ENCODE measurements at places on chromosomes 2 and 18.

GRCh38 chr2:233572468-233572867 lies 5.9 kb upstream of the USP40 start:
- no peak for DNase-seq

GRCh38 chr2:226956659-226957058 lies 120.8 kb downstream of the RHBDD1 start:
- no peak for DNase-seq

DNA sequence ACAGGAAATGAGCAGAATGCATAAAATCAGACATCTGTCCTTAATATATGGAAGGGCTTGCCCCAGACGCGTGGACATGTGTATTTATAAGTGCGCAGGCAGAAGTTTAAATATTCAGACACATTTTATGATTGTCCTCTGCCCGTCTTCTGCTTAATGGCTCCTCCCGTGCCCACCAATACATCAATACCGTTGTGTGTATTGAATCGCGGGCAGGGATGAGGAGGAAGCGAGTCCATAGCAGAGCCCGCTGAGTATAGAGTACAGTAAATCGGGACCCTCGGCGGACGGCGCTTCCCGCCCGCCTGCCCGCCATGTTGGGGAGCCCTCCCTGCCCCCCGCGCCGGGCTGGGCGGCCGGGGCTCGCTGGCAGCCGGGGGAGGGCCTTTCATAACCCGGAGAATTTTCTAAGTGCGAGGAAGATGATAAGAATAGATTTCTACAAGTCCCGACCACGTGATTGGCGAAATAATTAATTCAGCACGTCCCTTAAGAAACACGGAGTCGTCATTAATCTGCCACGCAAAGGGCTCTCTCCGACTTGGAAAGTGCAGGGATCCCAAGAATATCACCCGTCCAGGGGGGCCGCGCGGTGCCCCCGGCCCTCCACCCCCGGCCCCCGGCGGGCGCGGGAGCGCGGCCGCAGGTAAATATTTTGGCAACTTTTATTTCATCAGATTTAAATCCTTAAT lies at the start of gene HOXD3:
HOXD3 (plus strand) TSS at position 501 of the 692 bp plus-strand sequence. CDS start 11,808 bp downstream, outside the sequence.
- no peak for DNase-seq

DNA sequence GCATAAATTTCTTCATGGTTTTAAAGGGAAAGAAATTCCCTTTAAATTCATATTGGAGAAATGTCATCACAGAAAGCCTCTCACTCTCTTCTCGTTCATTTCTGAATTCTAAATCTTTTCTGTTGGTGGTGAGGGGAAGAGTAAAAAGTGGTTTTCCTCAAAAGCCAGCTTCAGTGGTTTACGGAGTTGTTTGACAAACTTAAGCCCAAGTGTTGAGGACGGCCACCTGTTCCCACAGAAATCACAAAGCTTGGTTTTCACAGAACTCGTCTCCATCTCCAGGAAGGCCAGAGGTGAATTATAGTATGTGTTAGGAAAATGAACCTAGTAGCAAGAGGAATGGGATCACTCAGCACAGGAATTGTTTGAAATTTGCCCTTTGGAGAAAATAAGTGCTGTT lies 316.2 kb downstream of the PDE11A start:
- no peak for DNase-seq

GRCh38 chr2:239882331-239882732 lies 142.8 kb downstream of the NDUFA10 start:
- peak; percentile 8 for DNase-seq

DNA sequence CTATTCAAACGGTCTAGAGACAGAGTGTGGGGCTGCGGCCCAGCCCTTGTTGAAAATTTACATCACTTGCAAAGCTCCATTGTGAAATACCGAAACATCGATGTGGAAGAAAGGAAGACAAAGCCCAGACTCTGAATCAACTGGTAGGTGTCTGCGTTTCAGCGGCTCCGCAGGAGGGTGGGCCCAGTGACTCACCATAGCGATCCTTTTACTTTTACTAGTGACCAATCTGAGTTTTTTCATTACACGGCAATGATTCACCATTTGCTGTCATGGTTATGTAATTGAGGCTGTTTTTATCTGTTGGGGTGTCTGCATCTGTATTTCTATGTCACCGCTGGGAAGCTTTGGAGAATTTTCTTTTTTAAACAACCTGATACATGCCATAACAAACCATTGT lies 66.6 kb upstream of the ODC1 start:
- no peak for DNase-seq

GRCh38 chr2:105617631-105618350 lies 126.9 kb upstream of the NCK2 start:
- DNase-seq = peak; percentile 42

- no peak for DNase-seq
Measured at GRCh38 chr2:10016001-10016801, 27.1 kb upstream of the KLF11 start.

DNA sequence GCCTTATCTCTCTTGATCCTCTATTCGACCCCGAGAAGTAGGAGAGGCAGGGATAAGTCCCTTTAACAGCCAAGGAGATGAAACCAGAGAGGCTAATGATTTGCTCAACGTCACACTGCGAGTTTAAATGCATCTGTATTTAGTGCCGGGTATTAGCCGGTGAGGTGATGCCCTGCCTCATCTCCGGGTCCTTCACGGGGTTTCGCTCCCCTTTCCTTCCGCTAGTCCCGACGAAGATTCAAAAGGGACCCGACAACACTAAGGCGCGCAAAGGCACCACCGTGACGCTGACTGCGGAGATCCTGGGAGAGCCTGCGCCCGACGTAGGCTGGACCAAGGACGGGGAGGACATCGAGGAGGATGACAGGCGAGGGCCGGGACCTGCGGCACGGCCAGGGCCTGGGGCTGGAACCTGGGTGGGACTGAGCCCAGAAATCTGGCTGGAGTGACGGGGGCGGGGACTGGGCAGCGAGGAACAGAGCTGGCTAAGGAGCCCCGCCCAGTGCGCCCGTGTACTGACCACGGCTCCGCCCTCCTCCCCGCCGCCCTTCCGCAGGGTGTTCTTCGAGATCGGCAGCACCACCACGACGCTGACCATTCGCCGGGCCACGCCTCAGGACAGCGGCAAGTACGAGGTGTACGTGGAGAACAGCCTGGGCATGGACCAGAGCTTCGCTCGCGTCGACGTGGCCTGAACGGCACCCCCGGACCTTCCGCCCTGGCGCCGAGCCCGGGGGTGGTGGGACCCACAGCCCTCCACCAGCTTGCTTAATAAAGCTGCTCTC lies 1.0 kb upstream of the GMPPA start:
- DNase-seq = no peak

GRCh38 chr2:42971947-42972736 lies 179.8 kb upstream of the HAAO start:
- no peak for DNase-seq

- no peak for DNase-seq
Measured at GRCh38 chr2:33505966-33506365, 29.5 kb downstream of the RASGRP3 start.

GRCh38 chr2:110755491-110756078 lies 23.2 kb downstream of the ACOXL start:
- no peak for DNase-seq

- no peak for DNase-seq
Measured at GRCh38 chr2:237551071-237551574, 15.3 kb upstream of the PRLH start.

- DNase-seq = no peak
Measured at GRCh38 chr2:230124757-230125431, 56.2 kb upstream of the SLC16A14 start.

GRCh38 chr2:158586491-158586890 lies 129.7 kb downstream of the PKP4 start:
- no peak for DNase-seq

- no peak for DNase-seq
Measured at GRCh38 chr18:58937887-58938267, 73.2 kb downstream of the ZNF532 start.

GRCh38 chr2:151292141-151292540 lies 2.7 kb upstream of the NMI start:
- DNase-seq = no peak

DNA sequence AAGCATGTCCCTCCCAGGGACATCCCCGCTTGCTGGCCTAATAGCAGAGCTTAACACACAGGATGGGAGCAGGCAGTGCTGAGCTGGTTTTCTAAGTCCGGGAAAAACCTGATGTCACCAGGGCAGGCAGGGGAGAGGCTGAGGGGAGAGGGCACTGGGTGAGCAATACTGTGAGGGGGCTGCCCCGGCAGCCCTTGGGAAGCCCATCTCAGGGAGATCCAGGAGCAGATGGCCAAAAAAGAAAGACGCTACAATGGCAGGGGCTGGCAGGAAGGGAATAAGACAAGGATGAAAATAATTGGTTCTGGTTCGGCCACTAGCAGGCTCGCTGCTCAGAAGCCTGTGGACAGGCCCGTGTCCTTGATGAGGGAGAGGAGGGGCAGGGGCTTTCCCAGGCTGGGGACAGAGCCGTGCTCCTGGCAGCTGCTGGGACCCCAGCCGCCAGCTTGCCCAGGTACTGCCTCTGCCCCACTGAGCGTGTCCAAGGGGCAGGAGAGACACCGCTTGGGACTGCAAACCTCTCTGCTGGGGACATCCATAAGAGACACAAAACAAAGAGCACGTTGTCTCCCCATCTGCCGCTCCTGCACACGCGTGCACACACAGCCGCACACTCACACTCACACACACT lies 30.2 kb downstream of the SMAD7 start:
- no peak for DNase-seq

- DNase-seq = no peak
Measured at GRCh38 chr2:51027968-51028367, 4.0 kb downstream of the NRXN1 start.

- DNase-seq = no peak
Measured at GRCh38 chr18:62621546-62621945, 93.8 kb upstream of the PHLPP1 start.

DNA sequence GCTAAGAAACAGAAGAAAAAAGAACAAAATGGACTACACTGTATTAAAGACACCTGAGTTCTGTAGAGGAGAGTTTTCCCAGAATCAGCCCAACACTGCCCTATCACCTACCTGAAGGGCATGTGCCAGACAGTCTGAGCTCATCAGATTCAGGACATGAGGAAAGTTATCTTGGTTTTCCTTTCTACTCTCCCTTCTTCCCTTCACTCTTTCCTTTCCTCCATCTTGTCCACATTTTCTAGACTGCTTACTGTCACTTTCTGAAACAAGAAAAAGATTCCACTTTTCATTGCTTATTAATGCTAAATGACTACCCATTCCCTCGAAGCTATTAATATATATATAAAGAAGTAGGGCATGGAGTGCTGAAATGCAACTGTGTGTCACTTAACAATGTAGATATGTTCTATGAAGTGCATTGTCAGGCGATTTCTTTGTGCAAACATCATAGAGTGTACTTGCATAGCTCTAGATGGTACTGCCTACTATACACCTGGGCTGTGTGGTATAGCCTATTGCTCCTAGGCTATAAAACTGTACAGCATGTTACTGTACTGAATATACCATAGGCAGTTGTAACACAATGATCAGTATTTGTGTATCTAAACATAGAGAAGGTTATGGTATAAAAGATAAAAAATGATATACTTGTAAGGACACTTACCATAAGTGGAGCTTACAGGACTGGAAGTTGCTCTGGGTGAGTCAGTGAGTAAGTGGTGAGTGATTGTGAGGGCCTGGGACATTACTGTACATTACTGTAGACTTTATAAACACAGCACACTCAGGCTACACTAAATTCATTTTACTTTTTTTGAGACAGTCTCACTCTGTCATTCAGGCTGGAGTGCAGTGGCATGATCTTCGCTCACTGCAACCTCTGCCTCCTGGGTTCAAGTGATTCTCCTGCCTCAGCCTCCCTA lies 145.5 kb upstream of the ITGA6 start:
- DNase-seq = no peak

GRCh38 chr2:195600778-195601177 lies 56.2 kb upstream of the SLC39A10 start:
- DNase-seq = no peak

GRCh38 chr2:75030218-75031009 lies 72.0 kb downstream of the POLE4 start:
- no peak for DNase-seq

DNA sequence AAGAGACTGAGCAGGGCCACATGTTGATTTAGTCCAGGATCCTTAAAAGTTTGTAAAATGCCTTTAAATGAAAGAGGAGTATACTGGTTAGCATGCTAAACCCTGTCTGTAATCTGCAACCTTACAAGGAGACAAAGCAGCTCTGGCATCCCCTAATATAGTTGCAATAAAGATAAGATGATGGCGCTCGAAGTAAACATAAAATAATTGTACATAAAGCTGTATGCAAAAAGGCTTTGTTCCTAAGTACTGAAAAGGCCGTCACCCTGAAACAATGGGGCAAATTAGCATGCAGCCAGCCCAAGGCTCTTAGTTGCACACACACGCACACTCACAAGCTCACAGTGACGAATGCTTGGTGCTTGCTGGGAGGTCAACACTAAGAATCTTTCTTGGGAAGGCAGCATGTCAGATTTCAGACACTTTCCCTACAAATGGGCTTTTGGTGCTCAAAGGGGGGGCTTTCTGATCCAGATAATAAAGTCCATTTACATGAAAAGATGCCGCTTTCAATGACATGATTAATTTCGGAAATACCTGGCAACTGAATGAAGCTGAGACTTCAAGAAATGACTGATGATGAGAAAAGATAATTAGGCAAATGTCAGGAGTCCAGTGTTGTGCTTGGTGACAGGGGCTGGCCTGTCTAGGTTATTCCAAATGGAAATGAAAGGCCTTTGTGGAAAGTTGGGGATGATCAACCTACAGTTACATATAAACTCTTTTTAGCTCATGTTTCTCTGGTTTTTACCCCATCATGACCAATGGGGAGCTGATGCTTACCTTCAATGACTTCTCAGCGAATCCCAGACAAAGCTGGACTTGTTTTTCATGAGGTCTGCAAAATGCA lies 370.3 kb downstream of the MEIS1 start:
- no peak for DNase-seq

DNA sequence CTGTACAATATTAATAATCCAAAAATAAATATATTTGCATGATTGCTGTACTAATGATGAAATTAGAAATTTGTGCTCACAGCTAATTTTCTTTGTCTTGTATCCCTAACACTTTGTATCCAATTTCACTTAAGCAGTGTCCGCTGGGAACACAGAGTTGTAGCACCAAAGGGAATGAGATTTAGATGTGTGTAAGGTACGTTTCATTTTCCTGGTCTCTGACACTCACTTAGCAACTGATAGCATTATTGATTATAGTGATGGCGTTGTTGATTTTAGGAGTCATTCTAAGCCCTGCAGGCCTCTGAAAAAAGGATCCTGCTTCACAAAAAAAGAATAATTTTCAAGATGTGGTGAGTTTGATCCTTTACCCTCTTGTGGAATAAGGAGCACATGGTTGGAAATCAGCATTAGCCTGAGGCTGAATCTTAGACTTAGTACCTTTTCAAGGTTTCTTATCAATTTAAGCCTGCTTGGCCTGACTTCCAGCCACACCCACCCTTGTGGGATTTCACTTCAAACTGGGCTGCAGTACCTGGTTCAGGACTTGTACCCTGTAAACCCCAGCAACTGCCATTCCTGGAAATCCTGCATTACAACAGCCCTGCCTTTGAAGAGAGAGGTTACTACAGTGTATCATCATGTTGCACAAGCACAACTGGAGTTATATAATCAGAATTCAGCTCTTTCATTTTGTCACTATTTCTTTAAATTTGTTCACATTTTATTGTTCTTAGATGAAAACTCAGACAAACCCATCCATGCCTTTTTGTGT lies 116.2 kb downstream of the RND3 start:
- DNase-seq = peak; percentile 2

All from NCI-H2107 (cell line).